ENCODE measurements at places on chromosomes 2 and 18. TPM values are rescaled to one million over a fixed set of nuclear protein-coding genes. Genes with fewer than 3 reads are reported as not detected.
A peak's percentile ranks its signal among the peaks of the same experiment; 100 is the strongest.

DNA sequence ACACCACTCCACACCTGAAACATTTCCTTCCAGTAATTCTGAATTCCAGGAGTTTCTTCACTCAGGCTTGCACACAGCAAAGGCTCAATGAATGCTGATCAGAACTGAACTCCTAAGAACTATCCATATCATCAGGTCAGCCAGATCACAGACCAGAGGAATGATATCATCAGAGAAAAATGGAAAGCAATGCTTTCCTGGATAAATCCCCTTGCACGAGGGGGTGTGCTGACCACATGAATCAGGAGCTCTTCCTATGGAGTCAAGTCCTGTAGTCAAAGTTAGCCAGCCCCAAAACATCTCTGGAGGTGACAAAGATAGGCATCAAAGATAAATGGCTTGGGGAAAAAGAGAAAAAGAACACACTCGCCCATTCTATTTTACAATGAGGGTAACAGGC is 83.8 kb upstream of the ACVR2A start:
- no peak overlapping the region for H3K27ac ChIP-seq
- no peaks in the 10 kb centered on the region for H3K4me1 ChIP-seq
- no peaks in the 10 kb centered on the region for H3K36me3 ChIP-seq
- no peak overlapping the region for H3K4me3 ChIP-seq
- H3K27me3 ChIP-seq, result no peaks in the 10 kb centered on the region

DNA sequence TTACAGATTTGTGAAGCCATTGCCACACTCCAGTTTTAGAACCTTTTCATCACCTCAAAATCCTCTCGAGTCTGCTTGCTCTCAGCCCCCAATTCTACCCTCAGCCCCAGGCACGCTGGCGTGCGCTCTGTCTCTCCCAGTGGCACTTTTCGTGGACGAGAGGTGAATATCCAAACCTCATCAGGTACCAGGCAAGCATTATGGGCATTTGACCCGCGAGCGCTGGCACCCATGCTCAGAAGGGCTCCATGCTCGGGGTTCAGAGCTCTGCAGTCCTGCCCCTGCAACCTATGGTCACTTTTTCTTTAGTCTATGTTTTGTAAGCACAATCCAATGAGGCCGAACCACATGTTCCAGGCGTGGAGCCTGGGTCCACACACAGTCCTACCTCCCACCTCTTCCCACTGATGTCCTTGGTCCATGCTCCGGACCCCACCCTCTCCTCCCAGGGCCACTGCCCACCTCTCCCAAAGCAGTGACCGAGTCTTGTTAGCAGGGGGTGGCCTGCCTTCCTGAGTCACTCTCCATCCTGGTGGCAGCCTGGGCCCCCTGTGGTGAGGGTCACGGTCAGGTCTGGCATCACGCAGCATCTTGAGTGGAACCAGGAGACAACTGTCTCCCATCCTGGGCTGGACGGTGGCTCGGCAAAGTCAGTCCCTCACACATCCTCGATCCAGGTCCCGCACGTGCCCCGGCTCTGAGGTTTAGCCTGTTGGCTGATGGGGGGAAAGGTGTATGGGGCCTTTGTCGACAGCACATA is 256.9 kb downstream of the NDUFA10 start:
- no peak overlapping the region for H3K4me3 ChIP-seq
- no peak overlapping the region for H3K27ac ChIP-seq
- no peaks in the 10 kb centered on the region for H3K36me3 ChIP-seq
- peaks cover 12% of the 10 kb centered on the region for H3K27me3 ChIP-seq
- no peak for DNase-seq

CLK1 gene
- 122 TPM for total RNA-seq

- peaks cover 19% of the 10 kb centered on the region for H3K4me1 ChIP-seq
- no peaks in the 10 kb centered on the region for H3K27me3 ChIP-seq
- H3K4me3 ChIP-seq, result no peak overlapping the region
These were observed 172.7 kb downstream of the HRH4 start for GRCh38 chr18:24633121-24633520.

GRCh38 chr2:127574656-127575055 is 39.2 kb downstream of the MYO7B start:
- H3K36me3 ChIP-seq, result no peaks in the 10 kb centered on the region
- H3K27me3 ChIP-seq, result peaks cover 4% of the 10 kb centered on the region
- peaks cover 24% of the 10 kb centered on the region for H3K4me1 ChIP-seq
- DNase-seq, result no peak

DNA sequence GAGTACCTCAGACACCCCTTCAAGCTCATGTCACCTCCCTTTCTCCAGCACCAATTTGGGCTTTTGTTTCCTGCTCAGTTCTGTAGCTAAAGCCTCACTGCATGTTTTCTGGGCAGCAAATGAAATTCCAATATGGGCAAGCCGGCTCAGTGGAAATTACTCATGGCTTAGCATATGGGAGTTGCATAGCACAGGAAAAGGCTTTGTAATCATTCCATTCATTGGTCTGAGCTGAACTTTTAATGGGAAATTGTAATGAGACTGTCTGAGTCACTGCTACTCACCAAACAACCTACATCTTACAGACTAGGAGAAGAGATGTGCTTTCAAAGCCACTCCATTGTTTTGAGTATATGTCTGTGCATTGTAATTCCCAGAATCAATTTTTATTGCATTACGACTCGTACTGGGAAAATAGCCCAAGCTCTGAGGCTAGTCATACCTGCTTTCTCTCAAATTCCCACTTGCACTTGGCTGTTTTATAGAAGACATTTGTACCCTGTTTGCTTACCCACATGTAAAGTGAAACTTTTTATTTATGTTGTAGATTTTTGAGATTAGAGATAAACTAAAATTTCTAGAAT is 139.5 kb upstream of the LRATD1 start:
- H3K27ac ChIP-seq, result no peak overlapping the region
- H3K27me3 ChIP-seq, result no peaks in the 10 kb centered on the region
- DNase-seq, result peak; percentile 21

GRCh38 chr2:103959174-103960128 is 894.5 kb upstream of the POU3F3 start:
- H3K4me3 ChIP-seq, result no peak overlapping the region
- no peaks in the 10 kb centered on the region for H3K4me1 ChIP-seq
- no peaks in the 10 kb centered on the region for H3K36me3 ChIP-seq
- peaks cover 4% of the 10 kb centered on the region for H3K27me3 ChIP-seq
- H3K27ac ChIP-seq, result no peak overlapping the region

OR6B2 gene
- total RNA-seq, result not detected

GRCh38 chr18:57797209-57797651 is 5.9 kb downstream of the ATP8B1 start:
- no peak overlapping the region for H3K4me3 ChIP-seq
- peaks cover 12% of the 10 kb centered on the region for H3K4me1 ChIP-seq
- DNase-seq, result no peak
- no peak overlapping the region for H3K27ac ChIP-seq

LRP2 gene
- total RNA-seq, result 0.13 TPM

- no peaks in the 10 kb centered on the region for H3K36me3 ChIP-seq
- peaks cover 24% of the 10 kb centered on the region for H3K4me1 ChIP-seq
- peak overlapping the region; percentile 93 for H3K27ac ChIP-seq
- peak overlapping the region; percentile 71 for H3K4me3 ChIP-seq
These were observed 1.3 kb downstream of the TANC1 start for GRCh38 chr2:158969715-158970240.

- peaks cover 32% of the 10 kb centered on the region for H3K4me1 ChIP-seq
- peaks cover 4% of the 10 kb centered on the region for H3K27me3 ChIP-seq
- H3K4me3 ChIP-seq, result no peak overlapping the region
- no peaks in the 10 kb centered on the region for H3K36me3 ChIP-seq
These were observed 41.1 kb downstream of the LDLRAD4 start for GRCh38 chr18:13259701-13260100.

DNA sequence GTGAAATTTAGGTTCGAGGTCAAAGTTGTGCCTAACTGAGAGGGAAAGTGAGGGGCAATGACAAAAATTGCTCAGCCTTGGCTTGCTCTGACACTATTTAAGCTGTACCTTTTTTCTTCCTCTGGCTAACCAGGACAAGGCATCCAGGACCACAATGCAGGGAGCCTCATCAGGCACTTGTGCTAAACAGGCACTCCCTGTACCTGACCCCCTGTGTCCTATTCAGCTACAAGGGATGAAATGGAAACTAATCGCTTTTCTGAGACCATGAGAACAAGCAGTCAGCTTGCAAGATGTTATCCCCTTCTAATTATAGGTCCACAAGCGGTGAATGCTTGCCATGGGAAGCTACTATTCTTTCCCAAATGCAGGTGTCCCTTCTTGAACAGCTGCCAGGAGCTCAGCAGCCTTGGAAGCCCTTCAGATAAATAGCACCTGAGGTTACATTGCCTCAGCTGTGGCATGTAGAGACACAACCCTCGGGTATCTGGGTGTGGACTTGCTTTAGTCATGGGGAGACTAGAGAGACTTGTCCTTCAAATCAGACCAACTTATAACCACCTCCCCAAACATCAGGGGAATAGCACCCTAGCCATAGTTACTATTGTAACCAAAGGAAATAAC is 19.1 kb upstream of the ITGA6 start:
- no peak overlapping the region for H3K4me3 ChIP-seq
- peaks cover 3% of the 10 kb centered on the region for H3K4me1 ChIP-seq
- no peaks in the 10 kb centered on the region for H3K36me3 ChIP-seq

DNA sequence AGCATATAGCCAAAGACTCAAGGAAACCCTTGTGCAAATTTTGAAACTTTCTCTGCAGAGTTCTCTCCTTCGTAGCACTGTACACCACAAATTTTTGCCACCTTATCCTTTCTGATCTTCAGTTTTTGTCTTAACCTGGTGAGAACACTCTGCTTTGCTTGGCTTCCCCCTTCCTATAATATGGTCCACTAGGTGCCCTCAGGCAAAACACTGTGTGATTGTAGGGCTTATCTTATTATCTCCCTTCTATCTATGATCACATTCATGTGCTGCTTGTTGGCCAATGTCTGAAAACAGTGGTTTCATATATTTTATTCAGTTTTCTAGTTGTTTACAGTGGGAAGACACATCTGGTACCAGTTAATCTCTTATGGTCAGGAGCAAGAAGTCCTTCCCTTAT is 111.1 kb downstream of the MTX2 start:
- DNase-seq, result no peak

VAMP8 gene
- total RNA-seq, result 9.8 TPM

GRCh38 chr2:25151718-25152117 is 16.7 kb downstream of the POMC start:
- peaks cover 16% of the 10 kb centered on the region for H3K4me1 ChIP-seq
- DNase-seq, result peak; percentile 72
- peak overlapping the region; percentile 47 for H3K27ac ChIP-seq
- peaks cover 4% of the 10 kb centered on the region for H3K36me3 ChIP-seq
- no peak overlapping the region for H3K4me3 ChIP-seq

Measured in muscle of leg (tissue), 16 donors.